Globus pallidus (tissue), 1 donor: ENCODE measurements at places on chromosomes 5 and 9.

GRCh38 chr5:157204765-157205164, 24.1 kb downstream of the ITK start:
- no peak for DNase-seq

GRCh38 chr9:118336943-118337330, 632.7 kb downstream of the TLR4 start:
- no peak for DNase-seq

DNA sequence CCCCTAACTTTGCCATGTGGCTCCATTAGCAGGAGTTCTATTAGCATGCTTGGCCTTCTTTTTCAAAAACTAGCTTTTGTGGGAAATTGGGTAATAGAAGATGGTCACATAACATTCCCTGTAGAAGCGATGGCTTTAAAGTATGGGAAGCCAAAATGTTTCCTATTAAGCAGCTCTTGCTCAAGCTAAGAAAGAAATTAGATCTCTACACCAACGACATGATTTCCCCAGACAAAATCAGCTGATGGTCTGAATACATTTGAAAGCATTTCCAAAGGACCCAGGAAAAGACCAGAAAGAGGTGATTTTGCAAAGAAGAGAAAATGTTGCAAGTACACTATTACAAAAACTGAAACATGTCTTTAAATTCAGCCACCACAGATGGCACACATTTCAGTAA, 4.8 kb upstream of the NFIL3 start:
- no peak for DNase-seq

DNA sequence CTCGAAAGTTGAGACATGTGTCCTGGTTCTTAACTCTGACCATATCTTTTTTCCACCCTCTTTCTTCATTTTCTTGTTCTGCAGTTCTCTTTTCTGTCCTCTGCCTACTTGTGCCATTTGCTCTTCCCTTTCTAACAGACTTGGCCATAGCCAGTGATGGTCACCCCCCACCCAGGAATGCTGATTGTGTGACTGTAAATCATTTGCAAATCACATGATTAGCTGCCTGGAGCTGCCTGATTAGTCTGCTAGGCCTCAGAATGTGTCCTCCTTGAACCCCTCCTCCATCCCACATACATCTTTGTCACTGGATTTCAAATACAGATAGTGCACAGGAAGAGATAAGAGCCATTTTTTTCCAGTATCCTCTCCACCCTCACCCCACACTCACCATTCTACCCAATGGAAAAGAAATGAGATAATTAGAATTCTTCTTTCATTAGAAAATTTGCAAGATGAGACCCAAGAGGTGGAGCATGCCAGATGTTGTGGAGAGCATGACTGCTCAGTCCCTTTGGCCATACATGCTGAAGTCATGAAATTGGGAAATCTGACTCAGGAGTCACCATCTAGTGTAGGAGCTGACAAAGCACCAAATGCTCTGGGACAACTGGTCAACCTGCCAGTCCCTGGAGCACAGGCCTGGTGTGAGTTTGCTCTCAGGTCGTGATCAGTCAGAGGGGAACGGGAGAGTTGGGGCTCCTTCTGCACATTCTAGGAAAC, 538.2 kb downstream of the CCDC171 start:
- DNase-seq, result no peak

DNA sequence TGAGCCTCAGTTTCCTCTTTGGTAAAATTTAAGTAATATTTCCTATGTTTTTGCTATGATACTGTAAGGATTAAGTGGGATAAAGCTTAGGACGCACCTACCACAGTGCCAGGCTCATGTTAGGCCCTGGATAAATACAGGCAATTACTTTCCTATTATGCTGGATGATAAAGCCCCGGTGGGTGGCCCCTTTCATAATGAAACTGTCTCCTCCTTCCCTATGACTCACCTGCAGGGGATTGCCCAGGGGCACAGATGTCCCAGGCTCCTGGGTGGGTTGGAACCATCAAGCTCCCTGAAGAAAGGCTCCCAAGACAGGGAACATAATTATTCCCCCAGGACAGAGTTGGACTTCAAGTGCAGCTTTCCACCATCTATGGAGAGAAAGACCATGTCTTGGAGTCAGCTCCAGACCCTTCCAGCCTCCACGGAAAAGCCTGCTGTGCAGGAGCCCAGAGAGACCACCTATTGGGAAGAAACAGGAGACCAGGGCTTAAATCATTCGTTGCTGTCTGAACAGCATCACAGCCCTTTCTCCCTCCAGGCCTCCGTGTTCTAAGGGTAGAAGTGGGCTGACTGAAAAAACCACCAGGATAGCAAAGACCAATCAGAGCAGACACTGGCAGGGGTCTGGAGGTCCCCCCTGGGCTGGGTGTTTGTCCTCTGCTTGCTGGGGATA, 43.2 kb upstream of the FOXE1 start:
- DNase-seq, result no peak

DNA sequence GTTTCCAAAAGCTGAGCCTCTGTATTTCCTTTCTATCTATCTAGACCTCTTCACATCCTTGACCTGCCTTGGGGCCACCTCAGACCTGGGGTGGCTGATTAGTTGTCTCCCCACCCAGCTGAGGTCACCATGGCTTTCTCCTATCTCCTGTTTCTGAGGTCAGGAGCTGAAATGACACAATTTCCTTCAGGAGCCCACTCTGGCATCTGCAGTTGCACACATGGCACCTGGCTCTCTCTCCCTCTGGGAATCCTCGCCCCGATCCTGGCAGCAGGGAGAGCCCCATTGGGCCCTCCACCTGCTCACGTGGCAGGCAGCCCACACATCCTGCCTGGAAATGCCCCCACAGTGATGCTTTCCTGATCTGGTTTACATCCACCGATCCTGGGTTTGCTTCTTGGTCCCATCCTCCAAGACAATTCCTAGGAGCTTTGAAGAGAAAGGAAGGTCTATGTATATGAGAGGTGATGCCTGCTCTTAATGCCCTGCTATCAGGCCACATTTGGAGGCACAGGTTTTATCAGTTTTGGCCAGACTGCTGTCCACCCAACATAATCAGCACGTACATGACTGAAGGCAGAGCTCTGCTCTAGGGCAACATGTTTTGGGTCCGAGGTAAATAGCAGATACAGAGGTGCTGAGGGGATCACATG, 53.7 kb downstream of the MARCHF3 start:
- DNase-seq, result no peak

DNA sequence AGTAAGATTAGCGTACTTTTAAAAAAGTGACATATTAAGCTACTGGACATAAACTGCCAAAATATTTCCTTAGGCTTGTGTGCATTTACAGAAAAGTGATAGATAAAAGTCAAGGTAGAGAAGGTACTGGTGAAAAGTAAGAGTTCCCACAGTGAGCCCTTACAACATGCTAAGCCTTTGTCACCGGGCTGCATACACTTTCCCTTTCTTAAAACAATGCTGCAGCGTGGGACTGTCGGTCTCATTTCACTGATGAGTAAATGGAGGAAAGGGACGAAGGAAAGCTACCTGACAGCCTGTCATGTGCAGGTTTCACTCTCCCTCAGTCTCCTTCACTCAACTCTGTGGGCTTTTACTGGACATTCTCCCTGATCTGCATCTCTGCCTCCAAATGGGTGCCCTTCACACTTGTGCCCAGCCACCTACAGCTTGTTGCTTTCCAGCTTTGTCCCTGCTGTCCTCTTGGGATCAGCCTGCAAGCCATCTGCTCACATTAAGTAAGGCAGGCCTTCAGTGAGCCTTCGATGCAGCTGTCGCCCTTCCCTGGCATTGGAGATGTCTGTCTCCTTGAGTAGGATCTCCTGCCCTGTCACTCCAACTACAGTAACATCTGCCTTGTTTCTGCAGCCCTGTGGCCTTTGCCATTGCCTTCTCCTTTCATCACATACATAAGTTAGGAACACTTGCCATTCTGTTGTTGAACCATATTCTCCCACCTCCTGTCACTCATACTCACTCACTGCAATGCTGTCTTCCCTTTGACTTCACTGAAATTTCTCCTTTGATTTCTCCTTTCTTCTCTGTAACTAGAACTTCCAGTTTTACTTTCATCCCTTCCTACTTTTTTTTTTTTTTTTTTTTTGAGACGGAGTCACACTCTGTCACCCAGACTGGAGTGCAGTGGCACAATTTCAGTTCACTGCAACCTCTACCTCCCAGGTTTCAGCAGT, 9.3 kb upstream of the ROPN1L start:
- no peak for DNase-seq

DNA sequence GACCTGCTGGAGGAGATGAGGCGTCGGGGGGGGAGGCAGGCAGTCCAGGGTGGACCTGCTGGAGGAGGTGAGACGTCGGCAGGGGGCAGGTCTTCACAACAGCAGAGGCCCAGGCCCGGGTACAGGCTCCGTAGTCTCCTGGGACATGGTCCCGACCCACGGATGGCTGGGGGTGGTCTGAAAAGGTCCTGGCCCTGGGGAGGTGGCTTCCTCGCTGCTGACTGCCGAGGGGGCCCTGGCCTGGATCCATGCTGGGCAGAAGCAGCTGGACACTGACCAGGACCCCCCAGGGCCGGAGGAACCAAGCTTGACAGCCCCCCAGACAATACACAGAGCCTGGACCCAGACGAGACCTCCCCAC, 8.5 kb downstream of the EGFL7 start:
- DNase-seq, result no peak

GRCh38 chr5:55316837-55317236, 9.0 kb downstream of the MTREX start:
- DNase-seq, result no peak

DNA sequence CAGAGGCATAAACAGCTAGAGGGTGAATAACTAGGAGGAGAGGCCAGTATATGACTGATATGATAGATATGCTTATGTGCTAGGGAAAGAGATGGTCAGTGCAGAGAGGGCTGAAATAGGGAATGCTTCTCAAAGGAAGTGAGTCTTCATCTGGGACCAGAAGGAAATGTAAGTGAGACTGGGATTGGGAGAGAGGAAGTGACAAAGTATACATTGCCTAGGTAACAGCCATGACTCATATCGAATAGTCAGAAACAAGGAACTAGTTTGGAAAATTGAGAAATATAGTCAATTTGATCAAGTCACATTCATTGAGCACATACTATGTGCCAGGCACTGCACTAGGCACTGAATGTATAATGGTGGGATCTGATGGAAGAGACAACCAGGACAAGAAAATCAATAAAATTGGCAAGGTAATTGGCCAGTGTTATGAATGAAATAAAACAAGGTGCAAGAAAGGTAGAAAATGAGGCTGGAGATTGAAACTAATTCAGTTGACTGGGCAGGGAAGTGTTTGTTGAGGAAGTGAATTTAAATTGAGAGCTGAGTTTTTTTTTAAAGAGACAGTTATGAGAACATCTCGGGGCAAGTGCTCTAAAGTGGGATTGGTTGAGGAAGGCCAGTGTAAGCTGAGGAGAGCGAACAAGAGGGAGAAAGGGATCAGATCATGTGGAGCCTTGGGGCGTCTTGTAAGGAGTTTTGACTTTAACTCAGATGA, 4.3 kb downstream of the ERAP2 start:
- no peak for DNase-seq

- DNase-seq, result no peak
Measured at GRCh38 chr5:63111891-63112290, 533.3 kb downstream of the LRRC70 start.

- DNase-seq, result no peak
Measured at GRCh38 chr9:131240047-131240921, 36.0 kb downstream of the FAM78A start.

- no peak for DNase-seq
Measured at GRCh38 chr5:73233053-73233460, 60.1 kb downstream of the TMEM174 start.

DNA sequence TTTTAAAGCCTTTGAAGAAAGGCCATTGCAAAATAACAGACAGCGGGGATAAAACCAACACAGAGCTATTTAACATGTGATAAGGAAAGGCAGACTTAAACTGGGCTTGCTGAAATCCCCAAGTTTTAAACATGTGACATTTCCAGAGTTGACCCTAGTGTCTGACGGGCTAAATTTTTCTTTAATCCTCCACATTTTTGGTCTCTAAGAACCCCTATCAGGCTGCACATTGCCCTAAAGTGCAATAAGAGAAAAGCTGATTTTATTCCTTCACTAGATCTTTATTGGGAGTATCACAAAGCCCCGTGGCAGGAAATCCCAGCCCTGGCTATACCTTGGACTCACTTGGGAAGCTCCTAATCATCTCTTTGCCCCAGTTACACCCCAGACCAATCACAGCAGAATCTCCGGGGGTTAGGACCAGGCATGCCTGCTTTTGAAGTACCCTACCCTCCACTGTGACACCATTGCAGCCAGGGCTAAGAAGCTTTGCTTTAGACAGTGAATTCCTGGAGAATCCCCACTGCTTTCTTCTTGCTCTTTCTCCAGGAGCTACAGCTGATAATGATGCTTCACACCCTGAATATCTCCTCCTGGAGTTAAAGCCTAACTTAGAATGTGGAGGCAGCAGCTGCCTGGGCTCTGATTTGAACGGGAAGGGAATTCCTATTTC, 20.1 kb upstream of the COL15A1 start:
- DNase-seq, result no peak

- DNase-seq, result no peak
Measured at GRCh38 chr5:177357146-177357458, 622 bp upstream of the RGS14 start.

- DNase-seq, result no peak
Measured at GRCh38 chr9:129624947-129625346, 1.0 kb upstream of the NTMT1 start.

DNA sequence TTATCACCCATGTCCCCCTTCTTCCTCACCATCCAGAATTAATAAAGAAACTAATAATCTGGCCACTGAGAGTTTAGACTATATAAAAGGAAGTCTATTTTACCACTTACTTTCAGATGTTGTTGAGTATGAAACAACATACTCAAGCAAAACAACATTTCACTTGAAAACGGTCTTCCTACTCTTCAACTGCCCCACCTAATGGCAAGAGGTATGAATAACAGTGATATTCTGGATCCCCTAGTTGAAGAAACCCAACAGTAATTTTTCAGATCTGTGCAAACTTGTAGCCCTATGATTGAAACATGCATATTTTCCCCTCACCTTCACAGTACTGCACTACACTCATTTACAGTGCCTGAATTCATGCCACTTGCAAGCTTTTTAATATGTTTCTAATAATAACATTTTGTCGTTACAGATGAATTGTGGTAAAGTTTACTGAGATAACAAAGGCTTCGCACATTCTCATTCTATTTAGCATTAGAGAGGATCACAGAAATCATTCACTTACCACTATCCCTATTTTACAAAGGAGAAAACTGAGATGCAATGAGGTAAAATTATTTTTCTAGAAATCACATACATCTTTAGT, 267.9 kb upstream of the PDE4D start:
- DNase-seq, result no peak

DNA sequence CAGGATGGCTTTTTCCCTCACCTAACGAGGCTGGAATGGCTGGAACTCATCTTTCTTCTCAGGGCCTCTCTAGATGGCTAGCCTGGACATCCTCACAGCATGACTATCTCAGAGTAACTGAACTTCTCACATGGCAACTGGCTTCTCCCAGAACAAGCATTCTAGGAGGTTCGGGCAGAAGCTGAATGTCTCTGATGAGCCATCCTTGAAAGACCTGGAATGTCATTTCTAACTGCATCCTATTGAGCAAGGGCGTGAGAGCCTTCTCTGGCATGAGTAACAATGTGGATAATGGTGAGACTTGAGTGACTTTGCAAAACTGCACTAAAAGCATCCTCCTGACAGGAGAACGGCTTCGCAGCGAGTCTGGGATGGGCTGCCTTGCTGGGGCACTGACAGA, 487.7 kb downstream of the MAT2B start:
- DNase-seq, result no peak
